ENCODE measurements at places on chromosomes 13 and 19.

GRCh38 chr19:8105471-8105870 is 43.9 kb downstream of the FBN3 start:
- DNase-seq: no peak

- DNase-seq: no peak
Measured at GRCh38 chr13:105937451-105937850, 598.0 kb downstream of the EFNB2 start.

GRCh38 chr13:26228096-26228495 is 6.0 kb upstream of the RNF6 start:
- DNase-seq: no peak

DNA sequence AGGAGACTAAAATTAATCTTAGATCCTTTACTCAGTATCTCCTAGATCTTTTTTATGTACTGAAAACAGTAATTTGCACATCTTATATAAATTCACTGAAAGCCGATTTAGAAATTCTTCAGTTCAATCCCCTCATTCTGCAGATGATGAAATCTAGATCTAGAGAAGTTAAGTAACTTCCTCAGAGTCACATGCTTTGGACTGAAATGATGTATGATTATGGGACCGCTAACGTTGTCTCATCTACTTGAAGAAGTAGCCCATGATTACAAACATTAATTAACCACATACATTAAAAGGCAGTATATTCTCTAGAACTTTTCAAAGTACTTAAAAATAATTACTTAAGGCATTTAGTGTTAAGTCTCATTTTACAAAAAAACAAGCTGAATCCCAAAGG is 37.8 kb downstream of the ELF1 start:
- no peak for DNase-seq

- DNase-seq: no peak
Measured at GRCh38 chr13:99278843-99279242, 20.7 kb upstream of the GPR18 start.

DNA sequence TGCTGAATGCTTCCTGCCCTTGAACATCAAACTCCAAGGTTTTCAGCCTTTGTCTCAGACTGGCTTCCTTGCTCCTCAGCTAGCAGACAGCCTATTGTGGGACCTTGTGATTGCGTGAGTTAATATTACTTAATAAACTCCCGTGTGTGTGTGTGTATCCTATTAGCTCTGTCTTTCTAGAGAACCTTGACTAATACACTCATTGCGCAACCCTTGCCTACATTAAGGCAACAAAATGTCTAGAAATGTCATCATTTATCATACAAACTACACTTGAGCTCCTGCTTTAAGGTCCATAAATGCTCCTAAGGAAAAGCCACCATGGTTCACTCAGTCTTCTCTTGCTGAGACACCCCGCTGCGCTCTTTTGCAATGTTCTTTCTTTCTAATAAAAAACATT is 2861.0 kb downstream of the PCDH9 start:
- no peak for DNase-seq

GRCh38 chr19:50844296-50844935 is 10.3 kb upstream of the KLK3 start:
- no peak for DNase-seq

- no peak for DNase-seq
Measured at GRCh38 chr19:52200044-52200443, 10.2 kb downstream of the PPP2R1A start.

DNA sequence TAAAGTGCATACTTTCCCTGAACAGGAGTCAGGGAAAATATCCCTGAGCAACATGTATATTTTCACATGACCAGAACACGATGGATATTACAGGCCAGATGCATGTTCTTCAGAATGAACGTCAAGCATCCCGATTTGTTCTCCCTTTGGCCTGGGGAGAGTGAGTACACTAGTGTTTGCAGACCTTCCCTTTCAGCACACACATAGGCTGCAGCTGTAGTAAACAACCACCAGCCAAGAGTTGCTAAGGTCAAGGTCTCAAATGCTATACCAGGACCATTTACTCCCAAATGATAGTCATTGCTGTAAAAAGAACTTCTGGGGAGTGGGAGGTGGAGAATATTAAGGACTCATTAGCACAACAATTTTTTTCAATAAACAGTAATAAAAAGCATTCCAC is 3.0 kb downstream of the KLF12 start:
- no peak for DNase-seq

DNA sequence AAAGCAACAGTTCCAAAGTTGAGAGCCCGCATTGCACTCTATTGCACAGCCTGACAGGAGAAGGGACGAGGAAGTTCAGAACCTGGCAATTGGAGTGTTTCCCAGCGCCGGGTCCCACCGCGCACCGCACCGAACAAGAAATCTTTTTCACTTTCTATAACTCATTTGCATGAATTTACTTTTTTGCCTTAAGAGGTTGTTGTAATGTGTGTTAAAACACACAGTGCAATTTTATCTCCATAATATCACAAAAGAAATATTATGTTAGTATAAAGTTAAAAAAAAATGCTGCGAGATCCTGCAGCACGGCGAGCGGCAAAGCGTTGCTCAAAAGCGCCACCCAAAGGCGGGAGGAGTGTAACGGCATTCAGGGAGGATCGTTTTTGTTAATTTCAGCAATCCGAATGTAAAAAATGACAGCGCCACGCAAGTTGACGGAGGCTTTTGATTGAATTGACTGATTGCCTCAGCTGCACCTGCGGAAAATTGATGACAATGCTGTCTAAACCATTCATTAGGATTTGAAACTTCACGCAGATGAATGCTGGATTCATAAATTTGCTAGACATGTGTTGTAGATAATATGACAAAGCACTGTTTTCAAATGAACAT is 303.6 kb upstream of the ZNF507 start:
- DNase-seq: no peak

- DNase-seq: no peak
Measured at GRCh38 chr13:98626298-98626935, 49.5 kb upstream of the STK24 start.

- no peak for DNase-seq
Measured at GRCh38 chr19:51029718-51030117, 3.3 kb upstream of the KLK11 start.

GRCh38 chr19:10266706-10267105 is 4.2 kb upstream of the ICAM1 start:
- no peak for DNase-seq

DNA sequence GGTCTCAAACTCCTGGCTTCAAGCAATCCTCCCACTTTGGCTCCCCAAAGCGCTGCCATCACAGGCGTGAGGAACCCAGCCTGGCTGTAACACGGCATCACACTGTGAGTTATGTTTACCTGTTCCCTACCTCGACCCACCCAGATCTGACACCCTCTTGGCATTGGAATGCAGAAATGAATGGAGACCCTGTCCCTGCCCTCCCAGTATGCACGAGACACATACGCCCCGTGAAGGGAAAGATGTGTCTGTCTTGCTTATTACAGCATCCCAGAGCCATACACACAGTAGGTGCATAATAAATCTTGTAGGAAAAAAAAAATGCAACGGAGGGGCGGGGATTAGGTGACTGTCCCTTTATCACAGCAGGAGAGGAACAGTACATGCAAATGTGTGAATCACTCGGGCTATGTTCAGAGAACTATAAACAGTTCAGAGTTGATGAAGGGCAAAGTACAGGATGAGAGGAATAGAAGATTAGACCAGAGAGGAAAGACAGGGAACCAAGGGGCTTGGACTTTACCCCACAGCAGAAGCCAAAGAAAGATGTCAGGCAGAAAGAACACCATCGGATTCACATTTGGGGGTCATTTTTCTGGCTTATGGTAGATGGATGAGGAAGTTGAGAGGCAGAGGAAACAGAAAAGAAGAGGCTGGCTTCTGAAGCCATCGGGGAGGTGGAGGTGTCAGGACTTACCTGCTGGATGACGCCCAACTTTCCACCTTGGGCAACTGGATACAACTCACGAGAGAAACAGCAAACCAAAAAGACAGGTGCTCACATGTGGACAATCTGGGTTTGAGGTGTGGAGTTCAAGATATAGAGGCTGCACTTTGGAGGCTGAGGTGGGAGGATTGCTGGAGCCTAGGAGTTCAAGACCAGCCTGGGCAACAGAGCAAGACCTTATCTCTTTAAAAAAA is 94.3 kb downstream of the INSR start:
- no peak for DNase-seq

DNA sequence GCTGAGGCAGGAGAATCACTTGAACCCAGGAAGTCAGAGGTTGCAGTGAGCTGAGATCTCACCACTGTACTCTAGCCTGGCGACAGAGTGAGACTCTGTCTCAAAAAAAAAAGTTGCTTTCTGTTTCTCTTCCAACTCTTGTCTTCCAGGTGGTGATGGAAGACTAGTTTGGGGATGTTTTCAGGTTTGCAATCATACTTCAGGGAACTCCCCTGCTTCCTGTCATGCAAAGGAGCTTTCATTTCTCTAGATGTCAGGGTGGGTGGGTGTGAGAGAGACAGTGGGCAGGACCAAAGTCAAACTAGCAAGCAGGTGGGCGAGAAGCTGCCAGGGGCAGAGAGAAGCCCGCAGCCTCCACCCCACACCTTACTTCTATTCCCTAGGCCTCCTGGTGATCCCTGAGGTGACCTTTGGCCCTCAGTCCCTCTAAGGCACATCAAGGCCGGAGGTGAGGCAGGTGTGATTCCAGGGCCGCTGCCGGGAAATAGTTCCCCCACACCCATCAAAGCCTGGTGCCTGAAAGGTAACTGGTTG is 25.7 kb downstream of the CCNE1 start:
- DNase-seq: no peak

DNA sequence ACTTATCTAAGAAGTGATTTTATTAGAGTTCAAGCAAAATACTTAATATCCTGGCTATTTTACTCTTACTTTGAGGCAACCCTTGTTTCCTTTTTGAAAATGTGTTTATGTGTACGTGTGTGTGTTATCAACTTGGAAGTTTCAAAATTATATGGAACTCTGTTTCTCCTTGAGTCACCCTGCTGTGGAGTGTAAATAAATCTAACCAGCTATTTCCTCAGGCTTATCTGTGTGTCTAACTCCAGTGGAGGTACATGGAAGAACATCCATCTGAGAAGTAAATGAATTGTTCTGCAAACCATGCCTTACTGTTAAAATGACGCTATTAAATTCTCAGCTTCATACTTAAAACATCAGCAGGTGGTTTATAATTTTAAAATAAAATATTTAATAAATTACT is 583.4 kb upstream of the SLITRK5 start:
- no peak for DNase-seq

DNA sequence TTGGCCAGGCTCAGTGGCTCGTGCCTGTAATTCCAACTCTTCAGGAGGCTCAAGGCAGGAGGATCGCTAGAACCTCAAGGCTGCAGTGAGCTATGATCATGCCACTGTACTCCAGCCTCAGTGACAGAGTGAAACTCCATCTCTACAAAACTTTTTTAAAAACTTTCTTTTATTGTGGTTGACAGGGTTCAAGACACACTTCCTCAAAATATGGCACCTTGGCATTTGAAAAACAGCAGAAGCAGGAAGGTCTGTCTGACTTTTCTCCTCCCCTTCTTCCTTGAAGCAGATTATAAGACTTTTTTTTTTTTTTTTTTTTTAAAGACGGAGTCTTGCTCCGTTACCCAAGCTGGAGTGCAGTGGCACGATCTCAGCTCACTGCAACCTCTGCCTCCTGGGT is 100.3 kb downstream of the TM9SF2 start:
- DNase-seq: no peak

- DNase-seq: no peak
Measured at GRCh38 chr13:57345526-57345925, 178.5 kb downstream of the PRR20E start.

GRCh38 chr13:78238911-78239310 is 320.3 kb upstream of the EDNRB start:
- DNase-seq: no peak

GRCh38 chr13:43766725-43767124 is 20.0 kb downstream of the ENOX1 start:
- no peak for DNase-seq

DNA sequence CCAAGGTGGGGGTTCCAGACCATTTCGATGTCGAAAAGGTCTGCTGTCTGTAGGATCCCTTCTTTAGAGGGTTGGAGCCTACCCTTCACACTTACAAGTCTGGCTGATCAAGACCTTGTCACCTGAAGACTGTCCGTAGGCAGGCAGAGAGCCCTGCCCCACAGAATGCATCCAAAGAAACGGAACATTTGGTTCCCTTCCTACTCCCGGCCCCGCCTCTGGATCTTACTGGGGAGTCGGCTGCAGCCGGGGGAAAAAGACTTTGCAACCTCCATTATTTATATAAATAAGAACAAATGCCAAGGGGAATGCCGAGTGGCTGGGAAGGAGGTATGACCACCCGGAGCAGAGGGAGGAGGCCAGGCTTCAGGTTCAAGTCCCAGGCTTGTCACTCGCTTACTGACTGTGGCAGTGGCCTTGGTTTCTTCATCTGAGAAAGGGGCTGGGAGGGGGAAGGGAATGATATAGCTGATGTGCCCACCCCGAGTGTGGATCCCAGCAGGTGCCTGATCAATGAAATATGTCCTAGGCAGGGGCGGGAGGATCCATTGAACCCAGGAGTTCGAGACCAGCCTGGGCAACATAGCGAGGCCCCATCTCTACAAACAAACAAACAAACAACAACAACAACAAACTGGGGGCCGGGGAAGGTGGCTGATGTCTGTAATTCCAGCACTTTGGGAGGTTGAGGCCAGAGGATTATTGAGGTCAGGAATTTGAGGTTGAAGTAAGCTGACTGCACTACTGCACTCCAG is 48.7 kb downstream of the RFX2 start:
- no peak for DNase-seq

- no peak for DNase-seq
Measured at GRCh38 chr19:54469496-54469934, 3.6 kb downstream of the CDC42EP5 start.

DNA sequence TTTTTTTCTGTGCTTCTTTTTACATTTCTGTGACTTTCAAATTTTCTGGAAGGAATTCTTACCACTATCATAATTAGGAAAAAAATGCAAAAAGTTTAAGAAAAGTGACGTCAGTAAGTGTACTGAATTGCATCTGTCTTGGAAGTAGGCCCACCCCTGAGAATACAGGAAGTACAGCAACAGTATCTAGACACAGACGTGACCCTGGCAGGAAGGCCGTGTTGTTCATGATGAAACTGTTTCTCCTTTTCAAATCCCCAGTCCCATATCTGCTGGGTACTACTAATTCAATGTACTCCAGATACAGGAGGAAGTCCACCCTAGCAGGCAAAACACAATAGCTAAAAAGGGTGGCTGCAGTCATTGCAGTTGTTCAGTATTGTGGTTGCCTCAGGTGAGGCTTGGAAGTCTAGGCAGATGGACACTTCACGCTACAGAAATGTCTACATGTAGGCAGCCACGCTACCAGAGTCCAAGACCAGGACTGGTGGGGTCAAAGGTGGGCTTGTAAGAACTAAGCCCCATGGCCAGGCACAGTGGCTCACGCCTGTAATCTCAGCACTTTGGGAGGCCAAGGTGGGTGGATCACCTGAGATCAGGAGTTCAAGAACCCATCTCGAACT is 49.6 kb upstream of the MED4 start:
- no peak for DNase-seq

GRCh38 chr13:87671031-87671752 is at the start of gene SLITRK5:
SLITRK5 (plus strand) TSS chr13:87671371; CDS start chr13:87675389, 4,018 bp downstream.
- DNase-seq: no peak

- no peak for DNase-seq
Measured at GRCh38 chr13:96540670-96541069, 450.8 kb downstream of the HS6ST3 start.

All from T-helper 9 cell (primary cell).